Tongue (tissue), 3 donors: ENCODE measurements at places on chromosomes 4 and X. TPM values are rescaled to one million over a fixed set of nuclear protein-coding genes. Genes with fewer than 3 reads are reported as not detected.

Gene VCX2
- not detected for total RNA-seq

DNA sequence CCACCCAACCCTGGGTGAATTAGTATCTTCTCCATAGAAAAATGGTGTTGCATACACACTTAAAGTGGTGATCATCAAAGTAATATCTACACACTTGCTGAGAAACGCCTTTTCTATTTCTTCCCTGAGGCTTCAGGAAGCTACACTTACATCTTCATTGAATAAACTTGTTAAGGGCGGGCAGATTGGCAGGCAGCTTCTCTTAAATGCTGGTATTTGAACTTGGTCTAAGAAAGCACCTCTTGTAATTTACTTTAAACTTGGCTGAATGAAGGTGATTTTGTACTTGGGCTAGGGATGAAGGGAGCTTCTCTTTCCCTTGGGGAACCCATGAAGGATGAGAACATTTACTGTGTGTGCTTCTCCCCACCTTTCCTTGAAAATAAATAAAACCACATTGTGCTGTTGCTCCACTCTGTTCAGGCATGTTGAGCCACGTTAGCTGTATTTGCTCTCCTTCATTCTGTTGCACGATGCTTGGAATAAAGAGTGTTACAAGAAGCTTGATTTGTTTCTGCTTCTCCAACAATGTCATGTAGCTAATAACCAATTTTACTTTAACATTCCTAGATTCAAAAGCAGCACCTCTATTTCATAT lies 430.1 kb downstream of the ANKRD50 start:
- peak; percentile 61 for DNase-seq

DNA sequence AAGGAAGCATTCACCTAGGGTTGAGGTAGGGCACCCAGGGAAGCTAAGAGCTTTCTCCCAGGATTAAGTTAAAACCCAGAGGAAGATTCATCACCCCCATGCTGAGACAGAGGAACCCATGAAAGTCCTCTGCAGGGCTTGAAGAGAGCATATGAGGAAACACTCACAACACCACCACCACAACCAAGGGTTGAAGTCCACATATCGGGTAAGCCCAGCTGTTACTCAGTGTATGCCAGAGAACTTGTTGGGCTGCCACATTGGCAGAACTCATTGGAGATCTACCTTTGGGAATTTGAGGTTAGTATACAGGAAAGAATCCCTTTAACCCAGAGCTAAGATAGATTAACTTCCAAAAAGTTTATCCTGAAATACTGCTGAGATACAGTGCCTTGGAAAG lies 75.1 kb downstream of the INTS6L start:
- DNase-seq = no peak

Gene CSAG2
- not detected for total RNA-seq

Gene EOLA1
- total RNA-seq = 19.0 TPM

Gene LIMCH1
- 177 TPM for total RNA-seq

- DNase-seq = no peak
Observed at GRCh38 chr4:55756208-55756607, 63.4 kb upstream of the EXOC1L start.

DNA sequence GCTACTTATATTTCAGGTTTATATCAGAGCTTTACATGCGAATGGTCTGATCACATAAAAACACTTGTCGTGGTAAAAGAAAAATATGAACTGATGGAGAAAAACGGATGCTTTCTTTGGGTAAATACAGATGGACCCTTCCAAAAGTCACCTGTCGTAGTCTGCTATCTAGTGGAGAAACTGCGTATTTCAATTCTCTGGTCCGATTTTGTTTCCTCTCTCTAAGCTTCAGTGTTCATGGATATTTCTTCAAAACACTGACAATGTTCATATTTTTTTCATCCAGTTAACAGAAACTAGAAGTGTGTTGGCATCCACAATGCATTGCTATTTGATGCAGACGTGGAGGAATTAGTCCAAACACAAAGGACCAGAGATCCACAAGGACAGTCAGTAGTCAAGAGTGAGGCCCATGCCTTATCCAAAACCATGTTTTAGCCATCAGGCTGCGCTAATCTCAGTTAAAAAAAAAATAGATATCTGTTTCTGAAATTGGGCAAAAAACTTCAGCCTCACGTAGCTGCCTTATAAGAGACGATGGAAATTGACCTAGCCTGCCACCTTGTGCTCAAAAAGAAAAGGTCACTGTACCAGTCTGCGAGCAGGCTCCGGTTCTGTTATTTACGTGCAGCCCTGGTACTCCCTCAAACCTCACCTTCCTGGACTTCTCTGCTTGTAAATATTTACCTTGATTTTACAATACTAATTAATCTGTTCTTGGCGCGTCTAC lies 16.0 kb downstream of the MEPE start:
- DNase-seq = peak; percentile 84

Gene GPC3
- 220 TPM for total RNA-seq
